ENCODE measurements at places on chromosomes 6 and 20.

- no peak for DNase-seq
Observed at GRCh38 chr6:37365791-37366190, 12.0 kb downstream of the RNF8 start.

DNA sequence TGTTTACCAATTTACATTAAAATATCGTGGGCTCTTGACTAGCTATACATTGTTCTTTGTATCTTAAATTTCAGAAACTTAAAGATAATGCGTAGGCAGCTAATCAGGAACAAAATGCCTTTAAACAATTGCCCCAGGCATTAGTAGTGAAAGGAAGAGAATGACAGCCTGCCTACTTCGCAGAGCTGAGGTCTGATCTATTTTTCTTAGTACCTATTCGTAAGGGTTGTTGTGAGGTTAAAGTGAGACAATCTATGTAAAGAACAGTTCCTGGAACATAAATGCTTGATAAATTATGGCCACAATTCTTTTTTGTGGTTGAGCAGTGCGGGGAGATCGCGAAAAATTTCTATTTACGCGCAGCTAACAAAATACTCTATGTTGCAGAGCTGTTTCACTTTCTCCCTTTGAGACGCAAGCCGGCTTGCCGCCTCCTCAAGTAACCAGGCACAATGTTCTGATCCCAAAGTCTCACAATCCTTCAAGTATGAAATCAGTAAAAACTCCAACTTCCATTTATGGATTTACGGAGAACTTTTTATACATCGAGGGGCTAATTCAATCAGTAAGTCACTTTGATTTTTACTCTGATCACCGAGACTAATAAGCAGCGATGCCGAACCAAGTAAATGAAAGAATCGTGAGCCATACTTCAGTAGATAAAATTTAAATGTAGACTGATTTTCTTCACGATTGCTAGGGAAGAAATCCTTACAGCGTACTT, 878 bp upstream of the PNRC1 start:
- peak; percentile 30 for DNase-seq

GRCh38 chr20:6686171-6686570, 81.3 kb upstream of the BMP2 start:
- DNase-seq = no peak

DNA sequence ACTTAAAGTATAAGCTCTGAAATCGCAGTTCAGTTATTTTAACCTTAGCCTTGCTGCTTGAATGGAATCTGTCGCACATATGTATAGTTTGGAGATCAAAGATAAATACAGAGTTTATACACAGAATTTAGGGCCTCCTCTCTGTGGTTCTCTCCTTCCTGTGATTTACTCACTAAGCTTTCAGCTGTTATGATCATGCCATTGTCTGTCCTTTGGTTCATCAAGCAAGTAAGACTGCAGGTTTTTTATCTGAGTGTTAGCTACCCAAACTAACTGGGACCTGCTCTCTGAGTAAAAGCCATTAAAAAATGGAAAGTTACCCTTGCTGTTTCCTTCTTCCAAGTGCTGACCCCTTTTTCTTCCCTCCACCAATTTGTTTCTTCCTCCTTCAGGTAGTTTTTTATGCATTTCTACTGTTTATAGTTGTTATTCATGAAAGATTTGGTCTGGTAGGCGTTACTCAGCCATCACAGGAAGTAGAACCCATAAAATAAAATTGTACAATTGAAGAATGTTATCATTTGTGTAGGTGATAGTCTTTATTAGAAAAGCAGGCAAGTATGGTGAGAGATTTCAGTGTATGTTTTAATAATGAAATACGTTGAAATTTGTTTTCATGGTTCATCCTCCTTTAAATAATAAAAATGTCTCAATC, 33.7 kb upstream of the SUMO4 start:
- no peak for DNase-seq

All from stimulated activated CD8-positive, alpha-beta memory T cell treated with anti-CD3 and anti-CD28 coated beads, Interleukin-12 subunit alpha, Interleukin-12 subunit beta, amount 100 ng/mL, for 4 hours (primary cell).